ENCODE measurements at places on chromosomes 12 and 14. TPM values are rescaled to one million over a fixed set of nuclear protein-coding genes. Genes with fewer than 3 reads are reported as not detected.

SP7 gene
- total RNA-seq, result not detected

PIANP gene
- total RNA-seq, result 0.80 TPM

SARNP gene
- 92.5 TPM for total RNA-seq

KRT83 gene
- not detected for total RNA-seq

HCAR3 gene
- total RNA-seq, result not detected

TAMALIN gene
- total RNA-seq, result 13.8 TPM

RD3L gene
- total RNA-seq, result not detected

OAS2 gene
- 44.7 TPM for total RNA-seq

AHSA1 gene
- 395 TPM for total RNA-seq

SETD3 gene
- total RNA-seq, result 60.1 TPM

IL23A gene
- total RNA-seq, result 46.1 TPM
